ENCODE measurements at places on chromosomes 1 and 21.

GRCh38 chr1:110774398-110774797 is 98.5 kb upstream of the CD53 start:
- DNase-seq: no peak

- DNase-seq: no peak
Observed at GRCh38 chr1:101875891-101876290, 120.8 kb downstream of the OLFM3 start.

DNA sequence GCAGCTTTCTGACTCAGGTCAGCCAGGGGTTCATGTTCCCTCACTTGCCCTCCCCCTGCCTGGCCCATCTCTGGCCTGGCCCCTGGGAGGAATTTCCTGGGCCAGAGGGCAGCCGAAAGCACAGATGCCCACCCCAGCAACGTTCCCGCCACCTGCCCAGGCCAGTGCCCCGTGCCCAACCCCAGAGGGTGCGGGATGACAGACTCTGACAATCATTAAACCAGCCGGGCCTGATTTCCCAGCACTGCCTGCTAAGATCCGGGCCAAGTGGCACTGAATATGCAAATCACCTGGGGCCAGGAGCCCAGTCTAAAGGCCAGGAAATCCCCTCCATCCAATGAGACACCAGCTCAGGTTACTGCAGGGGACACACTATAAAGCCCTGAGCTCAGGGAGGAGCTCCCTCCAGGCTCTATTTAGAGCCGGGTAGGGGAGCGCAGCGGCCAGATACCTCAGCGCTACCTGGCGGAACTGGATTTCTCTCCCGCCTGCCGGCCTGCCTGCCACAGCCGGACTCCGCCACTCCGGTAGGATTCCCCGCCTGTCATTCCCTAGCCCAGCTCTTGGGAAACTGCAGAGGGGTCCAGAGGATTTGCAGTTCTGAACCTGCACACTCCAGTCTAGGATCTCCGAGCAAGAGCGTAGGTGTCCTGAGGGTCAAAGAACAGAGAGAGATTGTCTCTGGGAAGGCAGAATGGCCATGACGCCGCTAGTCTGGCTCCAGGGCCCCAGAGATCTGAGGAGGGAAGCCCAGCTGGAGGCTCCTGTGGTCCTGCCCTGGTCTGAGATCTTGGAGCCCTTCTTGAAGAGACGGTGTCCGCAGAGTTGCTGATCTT is at the start of gene ELF3:
Gene ELF3, plus strand, starts transcription at position 408 of the 836 bp plus-strand sequence. CDS start 550 bp downstream, outside the sequence.
- peak; percentile 91 for DNase-seq

DNA sequence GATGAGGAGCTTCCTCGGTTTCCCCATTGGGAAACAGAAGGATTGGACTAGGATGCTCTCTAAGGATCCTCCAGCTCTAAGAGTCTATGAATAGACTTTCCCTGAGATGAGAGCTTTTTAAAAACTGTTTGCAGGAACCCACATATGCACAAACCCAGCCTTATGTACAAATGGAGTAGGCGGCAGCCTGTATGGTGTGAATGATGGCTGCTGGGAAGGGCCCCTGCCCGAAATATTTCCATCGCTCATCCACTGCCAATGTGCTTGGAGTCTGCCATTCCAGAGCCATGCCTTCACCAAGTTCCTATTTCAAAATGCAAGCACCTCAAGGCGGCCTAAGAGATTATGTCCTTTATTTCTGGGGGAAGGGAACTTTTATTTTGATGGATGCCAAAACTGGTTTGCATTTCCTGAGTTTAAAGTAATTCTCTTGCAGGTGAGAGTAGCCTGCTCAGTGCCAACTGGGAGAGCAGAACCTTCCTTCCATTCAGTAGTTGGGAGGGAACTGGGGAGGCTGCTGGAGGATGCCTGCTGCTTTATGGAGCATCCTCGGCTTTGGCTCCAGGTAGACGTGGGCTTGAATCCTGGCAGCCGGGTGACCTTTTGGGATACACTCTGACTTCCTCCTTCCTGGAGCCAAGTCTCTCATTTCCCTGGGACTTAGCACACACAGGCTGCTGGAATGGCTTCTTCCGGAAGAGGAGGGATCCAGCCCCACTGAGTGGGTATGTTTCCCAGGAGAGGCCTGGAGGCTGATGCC is 165.9 kb downstream of the ACTL8 start:
- DNase-seq: no peak

- DNase-seq: no peak
Observed at GRCh38 chr1:56403321-56403720, 176.0 kb downstream of the PLPP3 start.

GRCh38 chr1:29258189-29258975 is 22.1 kb downstream of the PTPRU start:
- no peak for DNase-seq

GRCh38 chr1:243727503-243728203 is 122.4 kb downstream of the AKT3 start:
- no peak for DNase-seq

GRCh38 chr21:42582787-42583476 is 69.3 kb downstream of the SLC37A1 start:
- DNase-seq: no peak

DNA sequence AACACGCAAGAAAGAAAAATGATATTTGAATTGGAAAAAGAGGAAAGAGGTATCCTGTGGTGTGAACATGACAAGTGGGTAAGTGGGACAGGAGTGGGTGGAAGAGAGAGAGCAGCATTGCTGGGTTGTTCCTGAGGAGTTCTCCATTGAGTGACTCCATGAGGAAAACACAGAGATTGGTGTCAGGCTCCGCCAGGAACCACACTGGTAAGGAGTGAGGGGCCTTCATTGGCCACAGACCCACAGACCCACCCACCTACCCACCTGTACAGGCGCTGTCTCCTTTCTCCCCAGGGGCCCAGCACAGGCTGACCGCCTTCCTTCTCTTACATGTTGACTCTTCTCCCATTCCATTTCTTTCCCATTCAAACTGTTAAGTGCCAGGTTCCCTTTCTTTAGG is 20.9 kb downstream of the S100A7A start:
- DNase-seq: no peak
